SJSA1 (cell line): ENCODE measurements at places on chromosomes 4 and X.

GRCh38 chrX:143581240-143581639 lies 54.7 kb downstream of the SLITRK4 start:
- no peak for DNase-seq

DNA sequence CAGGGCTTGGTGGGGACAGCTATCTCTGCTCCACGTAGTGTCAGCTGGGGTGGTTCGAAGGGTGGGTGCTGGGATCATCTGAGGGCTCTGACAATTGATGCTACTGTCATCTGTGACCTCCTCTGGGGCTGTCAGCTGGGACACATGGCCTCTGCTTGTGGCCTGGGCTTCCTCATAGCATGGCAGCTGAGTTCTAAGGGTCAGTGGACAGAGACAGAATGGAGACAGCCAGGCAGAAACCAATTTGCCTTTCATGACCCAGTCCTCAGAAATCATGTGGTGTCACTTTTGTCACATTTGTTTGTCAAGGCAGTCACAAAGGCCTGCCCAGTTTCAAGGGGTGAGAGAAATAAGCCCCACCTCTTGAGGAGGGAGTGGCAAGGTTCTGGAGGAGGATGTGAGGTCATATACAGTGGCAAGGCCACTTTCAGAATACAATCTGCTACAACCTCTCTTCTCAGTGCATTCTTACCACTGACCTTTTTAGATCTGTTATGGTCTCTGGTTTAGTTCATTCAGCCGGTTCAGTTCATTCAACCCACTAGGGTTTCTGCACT lies 103.6 kb upstream of the BCOR start:
- no peak for DNase-seq

DNA sequence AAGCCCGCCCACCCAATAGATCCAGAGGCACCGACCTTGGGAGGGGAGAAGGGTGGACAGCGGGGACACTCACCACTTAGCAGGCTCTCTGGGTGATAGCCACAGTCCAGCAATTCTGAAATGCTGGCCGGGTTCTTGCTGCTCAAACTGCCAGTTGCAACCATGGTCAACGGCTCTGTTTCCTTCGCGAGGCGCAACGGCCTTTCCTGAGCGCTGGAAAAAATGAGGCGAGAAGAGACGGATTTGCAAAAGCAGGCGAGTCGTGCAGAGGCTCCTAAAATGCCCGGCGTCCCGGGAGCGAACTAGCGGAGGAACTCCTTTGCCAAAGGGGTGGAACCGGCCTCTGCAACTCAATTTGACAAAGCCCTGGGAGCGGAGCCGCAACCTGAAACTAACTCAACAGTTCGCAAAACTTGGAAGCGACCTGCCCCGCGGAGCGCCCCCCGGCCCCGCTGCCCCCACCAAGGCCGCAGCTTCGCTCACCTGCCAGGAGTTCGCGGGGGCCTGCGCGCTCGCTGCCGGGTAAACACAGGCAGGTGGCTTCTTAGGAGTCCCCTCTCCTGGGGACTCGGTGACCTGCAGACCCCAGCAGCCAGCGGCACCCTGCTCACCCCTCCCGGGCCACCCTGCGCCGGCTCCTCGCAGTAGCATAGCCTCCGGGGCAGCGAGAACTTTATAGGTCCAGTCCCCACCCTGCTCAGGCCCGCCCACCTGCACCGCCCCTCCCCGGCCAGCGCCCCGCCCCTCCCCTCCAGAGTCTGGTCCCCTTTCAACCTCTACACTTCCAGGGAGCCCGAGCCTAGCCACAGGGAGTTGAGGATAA lies at the start of gene DDIT4L:
DDIT4L (minus strand) TSS at position 649 of the 823 bp plus-strand sequence; CDS start at position 164, 485 bp downstream.
- peak; percentile 51 for DNase-seq

- DNase-seq, result no peak
These were observed 302.7 kb downstream of the PACRGL start for GRCh38 chr4:21002976-21003375.

DNA sequence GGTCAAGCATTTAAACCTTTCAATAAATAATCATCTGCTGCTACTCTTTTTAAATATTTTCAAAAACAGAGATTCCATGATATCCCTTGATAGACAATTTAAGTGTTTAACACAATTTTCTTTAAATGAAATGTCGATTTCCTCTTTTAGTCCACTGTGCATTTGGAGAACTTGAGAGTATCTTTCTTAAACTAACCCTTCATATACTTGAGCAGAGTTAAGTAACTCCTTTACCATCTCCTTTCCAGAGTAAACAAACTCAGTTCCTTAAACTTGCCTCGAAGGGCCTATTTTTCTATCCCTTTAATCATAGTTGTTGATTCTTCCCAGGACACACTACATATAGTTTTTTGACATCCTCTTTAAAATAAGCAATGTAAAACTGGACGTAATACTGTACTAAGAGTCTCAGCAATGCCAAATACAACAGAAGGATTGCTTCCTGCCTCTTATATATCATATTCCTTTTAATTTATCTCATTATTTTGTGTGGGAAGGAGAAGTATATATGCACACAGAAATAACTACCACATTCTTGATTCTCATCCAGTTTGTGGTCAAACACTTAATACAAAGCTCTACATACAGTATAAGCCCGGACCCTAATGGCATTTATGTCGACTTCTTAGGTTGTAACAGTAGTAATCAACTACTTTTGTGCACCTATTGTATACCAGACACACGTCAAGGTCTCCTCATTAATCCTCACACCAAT lies 22.8 kb downstream of the RAB28 start:
- DNase-seq, result no peak

- no peak for DNase-seq
These were observed 7.4 kb upstream of the PDE6B start for GRCh38 chr4:617644-618641.

DNA sequence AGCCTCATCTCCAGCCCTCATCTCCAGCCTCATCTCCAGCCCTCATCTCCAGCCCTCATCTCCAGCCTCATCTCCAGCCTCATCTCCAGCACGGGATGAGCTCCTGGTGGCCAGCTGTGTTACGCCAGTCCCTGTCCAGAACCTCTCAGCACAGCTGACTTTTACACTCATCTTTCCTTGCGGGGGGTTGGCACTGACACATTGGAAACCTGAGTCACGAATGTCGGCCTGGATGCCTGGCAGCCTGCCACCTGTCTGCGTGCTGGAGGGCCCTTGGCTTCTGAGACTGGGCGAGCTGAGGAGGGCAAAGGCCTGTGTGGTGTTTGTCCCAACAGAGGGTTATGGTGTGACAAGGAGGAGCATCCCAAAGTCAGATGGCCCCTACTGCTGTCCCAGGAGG lies 66.1 kb upstream of the HGFAC start:
- peak; percentile 89 for DNase-seq

DNA sequence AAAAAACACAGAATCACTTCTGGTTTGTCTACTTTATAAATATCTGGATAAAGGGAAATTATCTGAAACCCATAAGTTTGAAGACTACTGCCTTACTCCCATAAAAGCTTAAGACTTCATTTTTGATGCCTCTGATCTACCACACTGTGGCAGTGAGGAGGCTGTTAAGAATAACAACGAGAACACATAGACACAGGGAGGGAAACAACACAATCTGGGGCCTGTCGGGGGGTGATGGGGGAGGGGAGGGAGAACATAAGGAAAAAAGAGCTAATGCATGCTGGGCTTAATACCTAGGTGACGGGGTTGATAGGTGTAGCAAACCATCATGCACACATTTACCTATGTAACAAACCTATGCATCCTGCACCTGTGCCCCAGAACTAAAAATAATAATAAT lies 573.7 kb downstream of the GBA3 start:
- DNase-seq, result no peak

DNA sequence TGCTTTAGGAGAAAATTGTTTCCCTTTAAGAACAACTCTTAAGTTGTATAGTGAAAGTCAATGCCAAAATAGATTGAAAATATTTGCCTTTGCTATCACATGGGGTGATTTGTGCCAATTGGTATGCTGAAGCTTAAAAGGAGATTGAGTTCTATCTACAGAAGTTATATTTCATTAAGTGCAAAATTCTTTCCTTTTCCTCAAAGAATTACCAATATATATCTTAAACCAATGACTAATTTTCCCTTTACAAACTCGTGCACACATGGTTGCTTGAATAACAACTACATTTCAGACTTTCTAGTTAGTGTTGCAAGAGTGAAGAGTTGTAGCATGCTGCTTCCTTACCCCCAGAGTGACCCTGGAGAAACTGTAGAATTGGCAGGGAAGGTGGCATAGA lies 990.0 kb upstream of the PABPC4L start:
- no peak for DNase-seq

GRCh38 chrX:38172596-38172995 lies 48.1 kb downstream of the SRPX start:
- no peak for DNase-seq

DNA sequence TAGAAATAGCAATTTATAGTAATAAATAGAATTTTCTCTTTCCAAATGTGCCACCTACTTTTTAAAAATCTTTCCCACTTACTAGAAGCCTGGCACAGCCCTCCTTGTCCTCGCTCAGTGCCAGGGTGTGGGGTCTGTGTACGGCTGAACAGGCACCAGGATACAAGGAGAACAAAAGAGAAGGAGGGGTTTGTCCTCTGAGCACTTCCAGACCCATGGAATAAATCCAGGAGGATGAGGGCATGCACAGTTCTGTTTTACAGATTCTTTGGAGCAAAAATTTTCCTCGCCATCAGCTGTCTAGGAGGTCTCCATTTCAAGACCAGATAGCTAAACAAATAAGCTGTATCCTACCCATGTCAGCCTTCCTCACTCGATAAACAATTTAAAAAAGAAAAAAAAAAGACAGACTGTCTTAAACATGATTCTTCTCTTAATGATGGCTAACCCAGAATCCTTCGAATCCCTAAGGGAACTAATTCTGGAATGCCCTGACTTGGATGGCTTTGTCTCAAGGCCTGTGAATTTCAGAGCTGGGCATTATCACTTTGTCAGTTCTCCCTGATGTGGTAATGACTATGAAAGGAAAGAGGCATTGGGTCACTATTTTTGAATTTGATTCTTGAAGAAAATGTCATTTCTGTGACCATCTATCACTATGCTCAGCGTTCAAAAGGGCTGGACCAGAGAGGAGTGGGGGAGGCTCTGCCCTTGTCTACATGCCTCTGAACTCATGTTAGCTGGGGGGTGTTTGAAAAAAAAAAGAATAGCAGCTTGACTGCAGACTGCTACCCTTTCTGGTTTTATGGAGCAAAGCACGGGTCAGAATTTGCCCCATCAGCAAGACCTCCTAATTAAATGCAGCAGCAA lies 151.0 kb downstream of the DCTD start:
- DNase-seq, result no peak

DNA sequence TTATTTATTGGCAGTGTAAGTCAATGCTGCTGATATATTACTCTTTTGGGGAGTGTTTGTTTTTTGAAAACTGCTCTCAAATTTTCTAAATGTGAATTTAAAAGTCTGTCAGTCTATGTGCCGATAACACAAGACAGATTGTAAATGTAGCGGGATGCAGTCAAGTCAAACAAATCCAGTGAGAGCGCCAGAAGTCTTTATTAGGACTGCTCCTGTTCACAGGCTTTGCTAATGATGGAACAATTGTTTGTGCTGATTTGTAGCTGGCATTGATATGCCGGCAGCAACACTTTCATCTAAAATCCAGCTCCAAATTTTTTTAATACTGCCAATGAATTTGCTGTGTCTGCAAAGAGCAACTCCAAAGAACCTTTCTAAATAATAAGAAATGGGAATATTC lies 78.7 kb upstream of the TET2 start:
- no peak for DNase-seq

DNA sequence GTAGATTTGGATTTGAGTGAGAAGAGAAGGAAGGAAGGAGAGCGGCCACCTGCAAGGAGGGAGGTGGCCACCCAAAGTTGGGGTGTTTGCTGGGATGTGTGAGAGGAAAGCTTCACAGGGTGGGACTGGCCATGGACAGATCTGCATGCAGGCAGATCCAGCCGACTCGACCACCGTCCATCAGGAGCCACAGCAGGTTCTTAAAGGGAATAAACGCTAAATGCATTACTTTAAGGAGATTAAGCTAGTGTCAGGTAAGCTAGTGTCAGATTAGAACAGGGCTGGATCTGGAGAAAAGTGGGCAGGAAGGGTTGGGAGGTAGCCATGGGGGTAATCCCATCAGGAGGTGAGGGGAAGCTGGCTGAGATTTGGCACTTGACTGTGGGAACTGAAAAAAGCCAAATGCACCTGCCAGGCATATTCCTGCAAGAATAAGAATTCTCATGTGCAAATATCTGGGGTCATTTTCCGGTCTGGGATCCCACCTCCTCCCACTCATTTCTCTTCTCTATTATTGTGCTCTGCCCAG lies 79.6 kb downstream of the MGST2 start:
- DNase-seq, result no peak

GRCh38 chrX:372856-373640 lies 13.7 kb downstream of the PPP2R3B start:
- DNase-seq, result no peak

GRCh38 chr4:140357868-140358267 lies 15.6 kb upstream of the SCOC start:
- no peak for DNase-seq

GRCh38 chr4:41514766-41515481 lies 23.0 kb upstream of the LIMCH1 start:
- no peak for DNase-seq

DNA sequence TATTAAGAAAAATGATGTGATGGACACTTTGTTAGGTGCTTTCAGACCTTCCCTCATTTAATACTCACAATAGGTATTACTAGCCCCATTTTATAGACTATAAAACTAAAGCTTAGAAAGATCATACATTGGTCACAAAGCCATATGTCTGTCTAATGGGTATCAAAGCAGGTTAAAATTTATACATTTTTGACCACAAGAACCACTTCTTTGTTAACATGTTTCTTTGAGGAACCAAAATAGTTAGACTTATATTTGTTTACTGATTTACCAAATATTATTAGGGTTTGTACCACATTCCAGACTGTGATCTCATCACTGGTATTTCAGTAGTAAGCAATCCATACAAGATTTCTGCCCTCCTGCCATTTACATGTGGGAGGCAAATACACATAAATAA lies 363.3 kb downstream of the NAF1 start:
- DNase-seq, result no peak

DNA sequence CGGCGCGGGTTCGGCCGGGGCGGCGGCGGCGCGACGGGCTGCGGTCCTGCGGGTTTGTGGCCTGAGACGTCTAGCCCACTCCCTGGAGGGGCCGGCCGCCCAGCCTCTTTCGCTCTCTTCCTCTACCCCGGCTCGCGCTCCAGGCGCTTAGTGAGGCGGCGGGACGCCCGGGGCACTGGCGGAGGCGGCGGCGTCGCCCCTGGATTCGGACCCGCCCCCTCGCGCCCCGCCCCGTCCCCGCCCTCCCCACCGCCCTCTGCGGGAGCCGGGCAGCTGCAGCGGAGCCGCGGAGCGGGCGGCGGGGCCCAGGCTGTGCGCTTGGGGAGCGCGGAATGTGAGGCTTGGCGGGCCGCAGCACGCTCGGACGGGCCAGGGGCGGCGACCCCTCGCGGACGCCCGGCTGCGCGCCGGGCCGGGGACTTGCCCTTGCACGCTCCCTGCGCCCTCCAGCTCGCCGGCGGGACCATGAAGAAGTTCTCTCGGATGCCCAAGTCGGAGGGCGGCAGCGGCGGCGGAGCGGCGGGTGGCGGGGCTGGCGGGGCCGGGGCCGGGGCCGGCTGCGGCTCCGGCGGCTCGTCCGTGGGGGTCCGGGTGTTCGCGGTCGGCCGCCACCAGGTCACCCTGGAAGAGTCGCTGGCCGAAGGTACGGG lies at the start of gene BMP2K:
BMP2K (plus strand) TSS at position 272 of the 650 bp plus-strand sequence; CDS start at position 466, 194 bp downstream.
- peak; percentile 80 for DNase-seq

GRCh38 chrX:79365591-79365990 lies 1.5 kb downstream of the ITM2A start:
- DNase-seq, result no peak
